CD14-positive monocyte (primary cell): ENCODE measurements at places on chromosomes 1 and 21.
A peak's percentile ranks its signal among the peaks of the same experiment; 100 is the strongest.

DNA sequence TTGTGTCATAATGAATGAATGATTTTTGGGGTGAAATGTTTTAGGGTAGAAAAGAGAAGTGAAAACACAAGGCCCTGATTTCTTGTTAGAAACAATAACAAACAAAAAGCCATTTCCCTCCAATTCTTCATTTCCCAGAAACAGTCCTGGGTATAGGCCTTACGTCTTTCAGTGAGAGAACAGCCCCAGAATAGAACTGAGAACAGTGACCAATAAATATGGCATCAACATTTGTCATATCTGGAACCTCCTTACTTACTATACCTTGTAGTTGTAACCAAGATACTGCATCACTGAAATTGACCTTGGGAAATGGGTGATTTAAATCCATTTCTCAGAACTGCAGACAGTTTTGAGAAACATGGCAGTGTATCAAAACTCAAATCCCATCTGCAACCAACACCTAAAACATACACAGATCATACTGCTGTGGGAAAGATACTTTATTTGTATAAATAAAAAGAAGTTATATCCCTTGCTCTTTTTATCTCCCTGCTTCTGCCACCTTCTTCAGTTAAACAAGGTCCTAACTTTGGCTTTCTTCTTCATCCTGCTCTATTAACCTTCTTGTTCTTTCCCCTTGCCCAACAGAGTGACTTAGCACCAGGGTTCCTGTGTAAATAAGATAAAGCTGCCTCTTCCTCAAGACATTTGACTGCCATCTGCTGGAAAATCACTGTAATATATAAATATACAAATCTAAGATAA is 19.5 kb downstream of the XKR8 start:
- H3K36me3 ChIP-seq: peaks cover 52% of the 10 kb centered on the region
- peak; percentile 64 for DNase-seq
- no peak overlapping the region for H3K27ac ChIP-seq

- H3K4me3 ChIP-seq: no peak overlapping the region
- H3K27ac ChIP-seq: no peak overlapping the region
- no peaks in the 10 kb centered on the region for H3K4me1 ChIP-seq
Measured at GRCh38 chr21:21236996-21237395, 238.8 kb downstream of the NCAM2 start.

DNA sequence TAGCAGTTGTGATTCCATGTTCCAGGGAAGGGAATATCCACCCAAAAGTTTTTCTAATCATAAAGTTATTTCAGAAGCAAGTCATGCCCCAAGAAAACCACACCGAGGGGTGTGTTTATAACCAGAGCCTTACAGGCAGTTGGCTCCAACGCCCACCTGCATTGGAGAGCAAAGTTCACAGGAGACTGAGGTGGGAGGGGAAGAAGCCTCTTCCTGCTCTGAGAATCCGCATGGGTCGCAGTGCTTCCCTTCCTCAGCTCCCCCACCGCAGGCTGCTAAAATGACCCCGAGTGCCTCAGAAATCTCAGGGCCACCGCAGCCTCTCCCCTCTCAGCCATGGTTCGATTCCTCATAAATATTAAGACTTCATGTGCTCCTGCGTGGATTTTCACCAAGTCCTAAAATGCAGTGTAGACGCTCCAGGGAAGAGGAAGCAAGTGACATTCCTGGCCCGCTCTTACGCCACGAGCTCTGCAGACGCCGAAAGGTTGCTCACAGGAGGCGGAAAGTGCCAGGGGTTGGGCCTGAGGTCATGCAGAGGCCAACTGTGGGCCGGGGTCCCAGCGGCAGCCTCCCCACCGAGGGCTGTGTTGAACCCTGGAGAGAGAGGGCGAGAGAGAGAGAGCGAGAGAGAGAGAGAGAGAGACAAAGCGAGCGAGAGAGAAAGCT is 13.4 kb upstream of the SPSB1 start:
- peaks cover 46% of the 10 kb centered on the region for H3K4me1 ChIP-seq
- no peaks in the 10 kb centered on the region for H3K27me3 ChIP-seq
- no peak overlapping the region for H3K27ac ChIP-seq
- H3K4me3 ChIP-seq: no peak overlapping the region
- no peaks in the 10 kb centered on the region for H3K36me3 ChIP-seq
- no peak for DNase-seq

DNA sequence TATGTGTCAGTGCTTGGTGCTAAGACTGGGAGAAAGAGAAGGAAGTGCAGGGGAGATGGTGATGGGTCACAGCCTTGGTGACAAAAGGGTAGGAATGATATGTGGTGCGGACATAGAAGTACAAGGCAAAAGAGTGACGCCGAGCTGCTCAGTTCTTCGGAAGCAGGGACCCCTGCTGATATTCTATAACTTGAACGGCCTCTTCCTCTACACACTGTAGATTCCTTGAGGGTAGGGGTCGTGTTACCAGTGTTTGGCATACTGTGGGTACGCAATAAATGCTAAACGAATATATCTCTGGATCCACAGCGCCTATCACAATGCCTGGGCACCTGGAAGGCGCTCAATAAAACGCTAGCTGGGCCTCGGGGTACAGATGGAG is 488 bp downstream of the DBT start:
- peaks cover 13% of the 10 kb centered on the region for H3K4me1 ChIP-seq
- H3K36me3 ChIP-seq: no peaks in the 10 kb centered on the region
- no peaks in the 10 kb centered on the region for H3K27me3 ChIP-seq
- DNase-seq: no peak
- peak overlapping the region; percentile 91 for H3K4me3 ChIP-seq

DNA sequence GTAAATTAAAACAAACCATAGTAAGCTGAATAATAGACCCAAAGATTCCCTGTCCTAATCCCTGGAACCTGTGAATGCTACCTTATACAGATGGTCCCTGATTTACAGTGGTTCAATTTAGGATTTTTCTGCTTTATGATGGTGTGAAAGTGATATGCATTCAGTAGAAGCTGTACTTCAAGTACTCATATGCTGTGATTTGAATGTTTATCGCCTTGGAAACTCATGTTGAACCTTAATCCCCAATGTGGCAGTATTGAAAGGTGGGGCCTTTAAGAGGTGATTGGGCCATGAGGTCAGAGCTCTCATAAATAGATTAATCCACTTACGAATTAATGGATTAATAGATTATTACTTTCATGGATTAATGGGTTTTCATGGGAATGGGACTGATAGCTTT is 10.6 kb upstream of the RRP15 start:
- no peaks in the 10 kb centered on the region for H3K4me1 ChIP-seq
- H3K36me3 ChIP-seq: no peaks in the 10 kb centered on the region
- H3K27me3 ChIP-seq: no peaks in the 10 kb centered on the region
- H3K4me3 ChIP-seq: no peak overlapping the region
- DNase-seq: no peak
- H3K27ac ChIP-seq: no peak overlapping the region

DNA sequence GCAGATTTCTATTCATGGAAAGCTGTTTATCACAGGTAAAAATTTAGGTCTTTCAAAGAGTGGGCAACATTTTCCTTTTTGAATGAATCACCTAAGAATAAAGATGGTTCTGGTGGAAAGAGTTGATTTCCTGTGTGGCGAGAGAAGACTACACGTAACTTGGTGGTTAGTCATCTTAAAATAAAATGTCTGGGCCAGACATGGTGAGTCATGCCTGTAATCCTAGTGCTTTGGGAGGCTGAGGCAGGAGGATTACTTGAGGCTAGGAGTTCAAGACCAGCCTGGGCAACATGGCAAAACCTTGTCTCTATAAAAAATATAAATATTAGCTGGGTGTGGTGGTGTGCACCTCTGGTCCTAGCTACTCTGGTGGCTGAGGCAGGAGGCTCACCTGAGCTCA is 65.7 kb downstream of the DISP1 start:
- no peaks in the 10 kb centered on the region for H3K27me3 ChIP-seq
- H3K36me3 ChIP-seq: no peaks in the 10 kb centered on the region
- H3K27ac ChIP-seq: no peak overlapping the region
- no peak for DNase-seq

DNA sequence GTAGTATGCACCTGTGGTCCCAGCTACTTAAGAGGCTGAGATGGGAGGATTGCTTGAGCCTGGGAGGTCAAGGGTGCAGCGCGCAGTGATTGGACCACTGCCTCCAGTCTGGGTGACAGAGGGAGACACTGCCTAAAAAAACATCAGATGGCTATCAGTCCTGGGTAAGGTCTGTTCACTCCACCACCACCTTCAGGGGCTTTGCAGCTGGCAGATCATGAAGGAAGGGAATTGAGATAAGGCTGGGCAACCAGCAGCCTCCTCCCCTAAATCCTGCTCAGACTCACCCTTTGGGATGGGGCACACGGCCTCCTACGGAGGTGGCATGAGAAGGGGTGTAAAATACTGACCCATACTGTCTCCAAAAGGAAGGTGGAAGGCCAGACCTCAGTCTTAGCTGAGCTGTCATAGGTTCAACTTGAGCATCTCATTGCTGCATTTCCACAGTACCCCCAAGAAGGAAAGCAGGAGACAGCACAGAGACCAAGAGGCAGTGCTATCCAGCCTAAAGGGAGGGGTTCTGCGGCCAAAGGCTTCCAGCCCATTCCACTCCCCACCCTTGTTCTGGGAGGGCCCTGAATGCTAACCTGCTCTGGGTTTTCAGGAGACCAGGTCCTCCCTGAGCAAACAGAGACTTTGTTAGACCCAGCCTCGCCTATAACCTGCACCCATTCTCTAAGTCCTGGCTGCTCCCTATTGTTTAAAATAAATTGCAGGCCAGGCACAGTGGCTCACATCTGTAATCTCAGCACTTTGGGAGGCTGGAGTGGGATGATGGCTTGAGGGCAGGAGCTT is 13.7 kb downstream of the SLC45A3 start:
- H3K4me1 ChIP-seq: peaks cover 53% of the 10 kb centered on the region
- no peak for DNase-seq
- H3K27me3 ChIP-seq: no peaks in the 10 kb centered on the region
- no peaks in the 10 kb centered on the region for H3K36me3 ChIP-seq
- H3K27ac ChIP-seq: no peak overlapping the region

GRCh38 chr1:108130794-108131193 is 69.3 kb downstream of the SLC25A24 start:
- H3K36me3 ChIP-seq: peaks cover 3% of the 10 kb centered on the region
- DNase-seq: peak; percentile 43
- H3K4me1 ChIP-seq: peaks cover 31% of the 10 kb centered on the region
- no peaks in the 10 kb centered on the region for H3K27me3 ChIP-seq
- H3K27ac ChIP-seq: peak overlapping the region; percentile 29

DNA sequence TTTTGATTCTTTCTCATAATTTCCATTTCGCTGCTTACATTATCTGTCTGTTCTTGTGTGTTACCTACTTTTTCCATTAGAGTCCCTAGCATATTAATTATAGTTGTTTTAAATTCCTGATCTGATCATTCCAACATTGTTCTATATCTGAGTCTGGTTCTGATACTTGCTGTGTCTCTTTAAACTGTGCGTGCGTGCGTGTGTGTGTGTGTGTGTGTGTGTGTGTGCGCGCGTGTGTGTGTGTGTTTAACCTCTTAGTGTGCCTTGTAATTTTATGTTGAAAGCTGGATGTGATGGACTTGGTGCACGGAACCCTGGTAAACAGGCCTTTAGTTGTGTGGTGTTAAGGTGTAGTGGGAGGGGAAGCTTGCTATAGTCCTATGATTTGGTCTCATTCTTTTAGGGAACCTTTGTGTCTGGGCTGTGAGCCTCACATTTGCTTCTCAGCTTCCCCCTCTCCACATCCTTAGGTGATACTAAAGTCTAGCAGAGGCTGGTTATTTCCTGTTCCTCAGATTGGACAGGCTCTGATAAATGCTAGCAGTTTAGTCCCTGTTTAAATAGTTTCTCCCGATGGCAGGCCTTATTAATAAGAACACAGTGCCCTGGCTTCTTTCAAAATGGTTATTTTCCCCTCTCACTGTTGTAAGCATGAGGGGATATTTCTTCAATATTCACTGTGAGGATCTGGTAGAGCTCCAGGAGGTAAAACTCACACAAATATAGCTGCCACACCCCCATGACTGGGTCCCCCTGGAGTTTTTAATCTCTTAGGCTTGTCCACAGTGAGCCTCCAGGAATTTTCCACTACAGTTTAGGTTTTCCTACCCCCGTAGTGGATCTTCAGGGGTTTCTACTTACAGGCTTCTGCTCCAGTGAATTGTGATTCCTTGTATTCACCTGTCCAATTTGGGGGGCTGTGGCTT is 118.3 kb downstream of the GALNT2 start:
- no peak for DNase-seq
- H3K27me3 ChIP-seq: no peaks in the 10 kb centered on the region
- no peak overlapping the region for H3K27ac ChIP-seq

GRCh38 chr1:38014171-38014570 is 1.6 kb downstream of the UTP11 start:
- DNase-seq: no peak
- H3K27ac ChIP-seq: no peak overlapping the region
- peaks cover 29% of the 10 kb centered on the region for H3K4me1 ChIP-seq
- no peak overlapping the region for H3K4me3 ChIP-seq
- H3K36me3 ChIP-seq: peaks cover 32% of the 10 kb centered on the region
- H3K27me3 ChIP-seq: no peaks in the 10 kb centered on the region

GRCh38 chr1:11109047-11109760 is 9.5 kb upstream of the EXOSC10 start:
- H3K4me3 ChIP-seq: no peak overlapping the region
- H3K4me1 ChIP-seq: no peaks in the 10 kb centered on the region
- H3K27me3 ChIP-seq: no peaks in the 10 kb centered on the region
- H3K36me3 ChIP-seq: peaks cover 89% of the 10 kb centered on the region
- H3K27ac ChIP-seq: no peak overlapping the region

DNA sequence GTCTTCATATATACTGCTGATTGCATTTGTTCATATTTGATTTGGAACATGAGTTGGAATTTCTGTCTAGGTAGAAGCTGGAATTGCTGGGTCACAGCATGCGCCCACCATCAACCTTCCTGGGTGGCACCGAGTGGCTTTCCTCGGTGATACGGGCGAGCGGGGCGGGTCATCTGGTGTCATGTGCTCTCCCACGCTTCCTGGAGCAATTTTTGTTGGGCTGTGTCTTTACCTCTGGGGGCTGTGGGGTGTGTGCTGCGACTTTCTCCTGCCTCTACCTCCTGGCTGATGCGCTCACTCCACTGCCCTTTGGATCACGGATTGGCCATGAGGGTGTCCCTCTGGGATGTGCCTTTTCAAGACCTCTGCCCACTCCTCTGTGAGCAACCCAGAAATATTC is 108.7 kb upstream of the COL6A1 start:
- H3K36me3 ChIP-seq: no peaks in the 10 kb centered on the region
- H3K27ac ChIP-seq: no peak overlapping the region
- no peaks in the 10 kb centered on the region for H3K27me3 ChIP-seq
- H3K4me3 ChIP-seq: no peak overlapping the region
- no peak for DNase-seq
- H3K4me1 ChIP-seq: no peaks in the 10 kb centered on the region

DNA sequence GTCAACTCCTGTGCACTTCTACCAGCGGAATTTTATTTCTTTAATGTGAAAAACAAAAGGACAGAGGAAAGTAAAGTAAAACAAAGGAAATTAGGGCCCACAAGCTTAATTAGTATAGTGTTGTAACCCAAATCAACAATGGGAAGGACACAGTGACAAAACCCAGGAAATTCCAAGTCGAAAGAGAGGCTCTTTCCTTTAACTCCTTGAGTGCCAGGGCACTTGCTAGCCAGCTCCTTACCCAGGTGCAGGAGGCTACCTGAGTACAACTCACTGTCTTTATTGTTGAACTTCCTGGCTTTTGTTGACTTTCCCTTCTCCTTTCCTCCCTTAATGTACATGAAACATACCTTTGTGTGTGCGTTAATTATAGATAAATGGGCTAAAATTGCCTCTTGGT is 55.0 kb downstream of the PEX14 start:
- no peaks in the 10 kb centered on the region for H3K4me1 ChIP-seq
- no peaks in the 10 kb centered on the region for H3K36me3 ChIP-seq
- no peaks in the 10 kb centered on the region for H3K27me3 ChIP-seq
- H3K4me3 ChIP-seq: no peak overlapping the region
- DNase-seq: no peak

- H3K4me3 ChIP-seq: no peak overlapping the region
- DNase-seq: no peak
- H3K27me3 ChIP-seq: no peaks in the 10 kb centered on the region
- no peaks in the 10 kb centered on the region for H3K4me1 ChIP-seq
- H3K36me3 ChIP-seq: no peaks in the 10 kb centered on the region
Measured at GRCh38 chr1:13469343-13469742, 44.5 kb downstream of the LRRC38 start.
